Stimulated activated CD4-positive, alpha-beta T cell treated with anti-CD3 and anti-CD28 coated beads, Interleukin-1b, Interleukin-23, amount 100 ng/mL, for 24 hours (primary cell): ENCODE measurements at places on chromosomes 6 and 20.

DNA sequence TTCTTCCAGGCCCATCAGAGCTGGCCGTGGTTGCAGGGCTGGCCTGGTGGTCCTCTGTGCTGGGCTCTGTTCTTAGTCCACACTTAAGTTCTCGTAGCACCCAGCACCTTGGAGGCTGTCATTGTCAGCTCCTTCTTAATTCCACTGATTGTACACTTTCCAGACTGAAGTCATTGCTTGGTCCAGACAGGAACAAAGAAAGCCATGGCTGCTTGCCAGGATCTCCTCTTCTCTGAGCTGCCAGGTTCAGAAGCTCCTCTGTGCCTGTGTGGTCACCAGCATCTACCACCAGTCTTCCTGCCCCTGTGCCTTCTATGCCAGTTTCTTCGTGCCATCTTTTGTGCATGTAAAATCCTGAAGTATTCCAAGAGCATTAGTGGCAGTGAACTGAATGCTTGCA, 39.5 kb upstream of the PCMTD2 start:
- no peak for DNase-seq

GRCh38 chr20:21089391-21089790, 16.8 kb downstream of the LINC00237 start:
- no peak for DNase-seq

- no peak for DNase-seq
These were observed 675 bp downstream of the DSTN start for GRCh38 chr20:17570347-17571152.

- no peak for DNase-seq
These were observed 33.4 kb upstream of the PLN start for GRCh38 chr6:118514689-118515088.

DNA sequence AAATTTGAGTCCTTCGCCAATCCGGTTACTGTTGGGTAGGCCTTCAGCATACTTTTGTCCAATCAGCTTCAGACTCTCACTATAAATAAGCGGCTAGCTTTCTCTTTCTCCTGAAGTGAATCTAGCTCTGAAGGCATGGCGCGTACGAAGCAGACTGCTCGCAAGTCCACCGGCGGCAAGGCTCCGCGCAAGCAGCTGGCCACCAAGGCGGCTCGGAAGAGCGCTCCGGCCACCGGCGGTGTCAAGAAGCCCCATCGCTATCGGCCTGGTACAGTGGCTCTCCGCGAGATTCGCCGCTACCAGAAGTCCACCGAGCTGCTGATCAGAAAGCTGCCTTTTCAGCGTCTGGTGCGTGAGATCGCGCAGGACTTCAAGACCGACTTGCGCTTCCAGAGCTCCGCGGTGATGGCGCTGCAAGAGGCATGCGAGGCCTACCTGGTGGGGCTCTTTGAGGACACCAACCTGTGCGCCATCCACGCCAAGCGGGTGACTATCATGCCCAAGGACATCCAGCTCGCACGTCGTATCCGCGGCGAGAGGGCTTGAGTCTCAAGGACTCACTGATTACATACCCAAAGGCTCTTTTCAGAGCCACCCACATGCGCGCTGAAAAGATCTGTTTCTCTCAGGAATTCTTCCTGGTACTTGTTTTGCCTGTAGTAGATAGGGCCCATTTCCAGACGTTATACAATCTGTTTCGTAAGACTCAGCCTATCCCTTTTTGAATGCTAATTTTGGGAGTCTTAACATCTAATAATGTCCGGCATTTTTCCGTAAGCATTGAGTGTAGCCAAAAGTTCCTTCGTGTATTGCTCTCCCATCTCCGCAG, 102.0 kb downstream of the OR2B2 start:
- DNase-seq: peak; percentile 36

GRCh38 chr20:51423810-51424209, 118.7 kb downstream of the NFATC2 start:
- DNase-seq: no peak

- no peak for DNase-seq
These were observed 259.6 kb upstream of the EPHA7 start for GRCh38 chr6:93678841-93679454.

- DNase-seq: no peak
These were observed 57.4 kb downstream of the GJA10 start for GRCh38 chr6:89951574-89952104.

- no peak for DNase-seq
These were observed 22.5 kb downstream of the SLC17A4 start for GRCh38 chr6:25777031-25777430.

DNA sequence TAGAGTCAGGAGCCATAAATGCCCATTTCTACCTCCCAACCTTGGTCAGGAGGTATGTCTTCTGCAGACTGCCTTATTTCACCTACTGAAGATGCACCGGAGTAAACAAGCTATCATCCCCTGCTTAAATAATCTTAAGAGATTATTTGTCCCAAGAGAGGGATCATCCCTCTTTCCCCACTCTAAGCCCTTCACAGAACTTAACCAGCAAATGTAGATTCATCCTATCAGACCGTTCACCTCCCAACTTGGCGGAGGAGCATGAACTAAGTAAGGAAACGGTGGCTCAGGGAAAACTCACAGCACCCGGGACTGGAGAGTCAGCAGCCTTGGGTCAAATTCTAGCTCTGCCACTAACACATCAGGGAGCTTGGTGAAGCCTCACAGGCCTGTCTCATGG, 115.3 kb downstream of the TRERF1 start:
- DNase-seq: no peak

GRCh38 chr6:27297857-27298730, 14.0 kb downstream of the POM121L2 start:
- no peak for DNase-seq

DNA sequence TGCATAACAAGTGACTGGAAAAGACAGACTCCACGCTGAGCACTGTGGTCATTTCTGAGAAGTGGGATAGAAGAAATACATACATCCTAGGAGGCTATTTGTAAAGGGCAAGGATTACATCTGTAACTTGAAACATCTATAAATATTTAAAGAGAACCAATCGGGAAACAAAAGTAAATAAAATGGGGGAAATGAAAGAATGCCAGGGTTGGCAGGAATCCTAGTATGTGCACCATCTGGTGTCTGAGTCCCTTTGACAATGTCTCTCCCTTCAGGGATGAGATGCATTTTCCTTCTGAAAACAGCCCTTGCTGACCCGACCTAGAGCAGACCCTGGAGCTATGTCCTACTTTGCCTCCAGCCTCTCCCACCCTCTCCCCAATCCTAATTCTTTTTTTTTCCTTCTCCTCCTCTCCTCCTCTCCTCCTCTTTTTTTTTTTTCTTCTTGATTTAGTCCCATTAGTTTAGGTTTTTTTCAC, 53.2 kb downstream of the VSTM2L start:
- DNase-seq: no peak

- DNase-seq: no peak
These were observed 217.0 kb downstream of the ADGRG6 start for GRCh38 chr6:142518761-142519160.
